T-cell (primary cell): ENCODE measurements at places on chromosomes 11 and 22. TPM values are rescaled to one million over a fixed set of nuclear protein-coding genes. Genes with fewer than 3 reads are reported as not detected.

GRCh38 chr11:20042045-20042639 lies 118.1 kb downstream of the DBX1 start:
- no peaks in the 10 kb centered on the region for H3K36me3 ChIP-seq
- H3K27me3 ChIP-seq, result peaks cover 3% of the 10 kb centered on the region
- no peak overlapping the region for H3K27ac ChIP-seq

GRCh38 chr11:12287374-12288211 lies 89.8 kb upstream of the PARVA start:
- no peak overlapping the region for H3K27ac ChIP-seq
- H3K36me3 ChIP-seq, result no peaks in the 10 kb centered on the region
- no peaks in the 10 kb centered on the region for H3K27me3 ChIP-seq
- H3K4me1 ChIP-seq, result peaks cover 15% of the 10 kb centered on the region
- H3K4me3 ChIP-seq, result no peak overlapping the region
- no peak for DNase-seq

DNA sequence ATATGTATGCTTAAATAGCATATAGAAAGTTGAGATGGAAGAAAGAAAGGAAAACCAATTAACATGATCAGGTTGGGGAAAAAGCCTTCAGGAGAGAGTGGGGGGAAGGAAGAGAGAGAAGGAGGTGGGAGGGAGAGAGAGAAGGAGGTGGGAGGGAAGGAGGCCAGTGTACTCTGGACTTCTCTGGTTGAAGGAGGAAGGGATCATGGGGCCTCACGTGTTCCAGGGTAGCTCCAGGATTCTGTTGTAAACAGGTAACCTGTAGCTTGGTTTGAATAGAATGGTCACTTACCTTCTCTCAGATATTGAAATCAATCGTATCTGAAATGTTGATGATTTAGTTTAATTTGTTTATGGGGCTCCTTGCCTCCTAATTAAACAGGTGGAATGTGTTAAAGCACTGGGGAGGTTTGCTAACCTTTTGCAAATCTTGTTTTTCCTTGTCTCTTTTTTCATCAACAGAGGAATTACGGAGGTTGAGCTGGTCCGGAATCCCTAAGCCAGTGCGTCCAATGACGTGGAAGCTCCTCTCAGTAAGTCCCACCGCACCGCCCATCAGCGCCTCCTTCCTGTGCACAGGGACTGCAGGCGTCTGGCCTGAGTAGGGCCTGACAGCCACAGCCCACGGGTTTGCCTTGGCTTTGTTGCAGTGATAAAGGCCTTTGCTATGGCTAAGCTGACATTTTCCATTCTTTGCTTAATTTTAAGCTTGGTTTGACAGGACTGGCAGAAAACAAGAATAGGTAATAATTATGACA lies 115.9 kb downstream of the TBC1D22A start:
- no peaks in the 10 kb centered on the region for H3K27me3 ChIP-seq
- no peaks in the 10 kb centered on the region for H3K4me1 ChIP-seq
- H3K36me3 ChIP-seq, result peaks cover 11% of the 10 kb centered on the region
- H3K27ac ChIP-seq, result peak overlapping the region; percentile 5
- H3K4me3 ChIP-seq, result no peak overlapping the region

- no peak for DNase-seq
- H3K36me3 ChIP-seq, result no peaks in the 10 kb centered on the region
- peak overlapping the region; percentile 56 for H3K27ac ChIP-seq
- H3K27me3 ChIP-seq, result no peaks in the 10 kb centered on the region
- peaks cover 34% of the 10 kb centered on the region for H3K4me1 ChIP-seq
- H3K4me3 ChIP-seq, result peak overlapping the region; percentile 62
Observed at GRCh38 chr22:25405841-25406509, 158.5 kb upstream of the GRK3 start.

- no peak overlapping the region for H3K27ac ChIP-seq
- no peak overlapping the region for H3K4me3 ChIP-seq
- peaks cover 42% of the 10 kb centered on the region for H3K4me1 ChIP-seq
- no peak for DNase-seq
- H3K27me3 ChIP-seq, result peaks cover 2% of the 10 kb centered on the region
Observed at GRCh38 chr11:66546966-66547661, 411 bp downstream of the ACTN3 start.

The MMP10 gene
- not detected for total RNA-seq

The RASSF10 gene
- not detected for total RNA-seq

- H3K27me3 ChIP-seq, result peaks cover 3% of the 10 kb centered on the region
- no peaks in the 10 kb centered on the region for H3K36me3 ChIP-seq
- peak; percentile 66 for DNase-seq
- H3K27ac ChIP-seq, result no peak within 1 kb of the TSS
- H3K4me3 ChIP-seq, result peak within 1 kb of the TSS; percentile 66
- peaks cover 5% of the 10 kb centered on the region for H3K4me1 ChIP-seq
Observed at GRCh38 chr11:75768112-75768908, at the start of gene DGAT2. Gene DGAT2 (plus strand): TSS chr11:75768778. CDS start chr11:75768992, 214 bp downstream.

GRCh38 chr11:68008381-68009337 lies 1.5 kb upstream of the ALDH3B1 start:
- H3K36me3 ChIP-seq, result no peaks in the 10 kb centered on the region
- H3K27ac ChIP-seq, result no peak overlapping the region
- H3K27me3 ChIP-seq, result no peaks in the 10 kb centered on the region
- H3K4me1 ChIP-seq, result peaks cover 23% of the 10 kb centered on the region
- H3K4me3 ChIP-seq, result no peak overlapping the region
- no peak for DNase-seq

DNA sequence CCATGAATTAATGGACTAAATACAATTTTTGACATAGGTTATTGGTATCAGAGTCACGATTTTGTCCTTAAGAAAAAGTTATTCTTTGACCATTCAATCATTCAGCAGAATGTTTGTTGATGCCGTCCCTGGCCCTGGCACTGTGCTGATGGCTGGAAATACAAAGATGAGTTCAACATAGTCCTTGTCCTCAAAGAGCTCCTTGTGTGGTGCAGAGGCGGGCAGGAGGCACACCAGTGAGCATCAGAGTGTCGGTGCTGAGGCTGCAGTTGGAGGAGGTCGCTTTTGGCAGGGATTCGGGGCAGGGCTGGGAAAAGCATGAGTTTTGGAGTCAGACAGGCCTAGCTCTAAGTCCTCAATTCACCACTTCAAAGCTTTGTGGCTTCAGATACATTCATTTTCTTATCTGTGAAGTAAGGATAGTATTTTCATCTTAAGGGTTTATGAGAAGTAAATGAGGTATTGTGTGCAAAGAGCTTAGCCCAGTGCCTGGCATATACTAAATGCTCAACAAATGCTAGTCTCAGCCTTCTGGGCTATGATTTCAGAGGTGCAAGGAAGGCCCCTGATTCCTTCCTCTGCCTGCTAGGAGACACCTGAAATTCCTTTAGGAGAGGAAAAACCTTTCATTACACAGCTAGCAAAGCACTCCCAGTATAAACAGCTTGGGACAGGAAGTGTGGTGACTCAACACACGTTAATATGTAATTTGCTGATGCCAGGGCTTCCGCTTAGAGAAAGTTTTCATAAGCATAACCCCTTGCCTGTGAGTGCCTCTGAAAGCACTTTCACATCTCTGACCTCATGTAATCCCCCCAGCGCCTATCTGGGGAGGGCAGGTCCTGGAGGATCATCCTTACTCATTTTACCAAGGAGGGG lies 113.8 kb downstream of the NECTIN1 start:
- no peak overlapping the region for H3K4me3 ChIP-seq
- no peak overlapping the region for H3K27ac ChIP-seq
- peaks cover 2% of the 10 kb centered on the region for H3K27me3 ChIP-seq
- H3K4me1 ChIP-seq, result no peaks in the 10 kb centered on the region

GRCh38 chr11:16936643-16937042 lies 77.6 kb downstream of the PLEKHA7 start:
- no peaks in the 10 kb centered on the region for H3K36me3 ChIP-seq
- DNase-seq, result no peak
- no peak overlapping the region for H3K27ac ChIP-seq
- no peak overlapping the region for H3K4me3 ChIP-seq
- H3K4me1 ChIP-seq, result no peaks in the 10 kb centered on the region

The AGBL2 gene
- total RNA-seq, result 9.9 TPM
